HepG2 (cell line): ENCODE measurements at places on chromosomes 5 and 9. TPM values are rescaled to one million over a fixed set of nuclear protein-coding genes. Genes with fewer than 3 reads are reported as not detected.

Gene KIAA0825
- 0.51 and 0.77 TPM in 2 replicates for total RNA-seq

Gene C9
- total RNA-seq: not detected in 2 replicates

Gene AFAP1L1
- total RNA-seq: 0.38 and 0.66 TPM in 2 replicates

DNA sequence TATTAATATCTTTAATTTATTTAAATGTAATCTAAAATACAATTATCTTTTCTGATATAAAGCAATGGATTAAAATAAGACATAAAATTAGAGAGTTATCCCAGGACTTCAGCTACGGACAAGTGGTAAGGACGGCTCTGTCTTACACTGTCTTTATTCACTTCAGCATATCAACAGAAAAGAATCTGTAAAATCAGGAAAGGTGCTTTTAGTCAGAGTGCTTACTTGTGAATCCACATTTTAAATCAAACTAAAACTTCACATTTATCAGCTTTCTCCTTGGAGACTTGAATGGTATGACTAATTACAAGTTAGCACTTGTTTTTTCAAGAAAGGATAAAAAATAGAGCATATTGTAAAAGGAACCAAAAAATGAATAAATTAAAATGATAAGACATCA, 39.3 kb downstream of the ST8SIA4 start:
- H3K4me3 ChIP-seq: no peak overlapping the region
- H3K36me3 ChIP-seq: no peaks in the 10 kb centered on the region
- no peak for DNase-seq
- H3K27ac ChIP-seq: no peak overlapping the region

DNA sequence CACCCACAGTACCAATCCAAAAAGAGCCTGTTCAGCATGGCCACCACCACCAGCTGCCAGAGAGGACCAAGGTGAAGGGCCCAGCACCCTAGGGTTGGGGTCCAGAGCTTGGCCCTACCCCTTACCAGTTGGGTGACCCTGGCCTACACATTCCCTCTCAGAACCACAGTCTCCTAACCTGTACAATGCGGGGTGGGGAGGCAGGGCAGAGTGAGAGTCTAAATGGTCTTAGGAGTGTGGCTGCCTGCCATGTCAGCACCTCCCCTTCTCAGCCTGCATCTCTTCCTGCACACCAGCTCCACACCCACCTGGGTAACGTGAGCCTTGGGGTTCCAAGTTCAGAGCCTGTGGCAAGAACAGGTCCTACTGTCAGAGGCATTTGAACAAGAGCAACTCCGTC, 92.2 kb downstream of the C5orf15 start:
- H3K27me3 ChIP-seq: peaks cover 15% of the 10 kb centered on the region; the same call in 1 of the 3 replicates
- H3K27ac ChIP-seq: no peak overlapping the region
- DNase-seq: no peak
- no peak overlapping the region for H3K4me3 ChIP-seq

GRCh38 chr5:112625689-112626438, 111.8 kb upstream of the APC start:
- no peaks in the 10 kb centered on the region for H3K36me3 ChIP-seq
- H3K4me1 ChIP-seq: no peaks in the 10 kb centered on the region
- H3K27ac ChIP-seq: no peak overlapping the region
- 0 out of 2 replicates have a peak, but pooled peaks cover 1% of the 10 kb centered on the region for H3K27me3 ChIP-seq
- H3K4me3 ChIP-seq: no peak overlapping the region
- no peak for DNase-seq

DNA sequence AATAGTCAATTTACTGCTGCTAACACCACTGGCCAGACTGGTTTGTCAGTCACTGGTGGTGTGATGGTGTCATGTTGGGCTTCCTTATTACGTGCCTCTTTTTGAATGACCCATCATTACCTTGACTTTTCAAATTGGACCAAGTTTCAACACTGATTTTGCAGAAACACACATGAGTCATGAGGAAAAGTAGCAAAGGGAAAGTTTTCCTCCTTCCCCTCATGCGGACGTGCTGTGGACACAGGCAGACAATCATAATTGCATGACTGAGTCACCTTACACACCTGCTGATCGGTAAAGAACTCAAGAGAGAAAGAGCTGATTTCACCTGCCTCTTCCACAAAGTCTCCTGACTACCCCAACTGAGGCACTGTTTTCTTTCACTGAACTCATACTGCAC, 324.5 kb downstream of the ARRDC3 start:
- no peak for DNase-seq
- H3K36me3 ChIP-seq: no peaks in the 10 kb centered on the region
- H3K27me3 ChIP-seq: no peaks in the 10 kb centered on the region; the same call in 2 of the 3 replicates
- no peaks in the 10 kb centered on the region; the same call in 1 of the 2 replicates for H3K4me1 ChIP-seq

DNA sequence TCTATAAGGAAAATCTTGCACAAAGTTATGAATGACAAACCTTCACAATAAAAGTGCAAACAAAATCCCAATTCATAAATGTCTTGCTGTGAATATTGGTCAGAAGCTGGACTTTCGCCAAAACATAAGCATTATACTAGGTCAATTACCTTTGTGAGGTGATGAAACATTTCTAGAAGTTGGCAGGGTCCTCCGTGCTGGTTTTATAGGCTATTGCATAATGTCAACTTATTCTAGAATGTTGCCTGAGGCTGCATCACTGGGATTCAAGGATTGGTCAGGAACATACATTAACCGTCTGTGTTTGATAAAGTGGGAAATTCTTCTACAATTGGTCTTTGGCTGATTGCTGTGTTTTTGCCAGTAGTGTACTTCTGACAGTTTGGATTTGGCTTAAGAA, 49.8 kb upstream of the PALM2AKAP2 start:
- no peaks in the 10 kb centered on the region for H3K27me3 ChIP-seq
- DNase-seq: no peak
- no peaks in the 10 kb centered on the region for H3K36me3 ChIP-seq

GRCh38 chr5:97135868-97136267, 6.5 kb downstream of the LIX1 start:
- no peaks in the 10 kb centered on the region for H3K4me1 ChIP-seq
- no peak for DNase-seq
- no peaks in the 10 kb centered on the region for H3K27me3 ChIP-seq
- H3K36me3 ChIP-seq: no peaks in the 10 kb centered on the region

DNA sequence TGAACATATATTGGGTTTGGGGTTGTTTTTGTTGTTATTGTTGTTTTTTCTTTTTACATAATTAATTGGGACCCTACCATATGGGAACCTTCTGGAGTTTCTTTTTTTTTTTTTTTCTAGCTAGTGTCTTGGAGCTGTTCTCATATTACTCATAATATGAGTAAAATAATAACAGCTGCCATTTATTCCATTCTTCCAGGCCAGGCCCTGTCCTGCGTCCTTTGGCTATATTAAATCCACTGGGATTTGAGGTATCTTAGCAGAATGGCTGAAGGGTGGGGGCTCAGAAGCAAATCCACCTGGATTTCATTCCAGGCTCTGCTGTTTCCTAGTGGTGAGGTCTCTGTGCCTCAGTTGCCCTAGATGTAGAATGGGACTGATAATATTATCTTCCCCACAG, 47.2 kb upstream of the RPL26L1 start:
- DNase-seq: no peak
- H3K27ac ChIP-seq: no peak overlapping the region
- peaks cover 23% of the 10 kb centered on the region for H3K36me3 ChIP-seq
- H3K4me1 ChIP-seq: no peaks in the 10 kb centered on the region

DNA sequence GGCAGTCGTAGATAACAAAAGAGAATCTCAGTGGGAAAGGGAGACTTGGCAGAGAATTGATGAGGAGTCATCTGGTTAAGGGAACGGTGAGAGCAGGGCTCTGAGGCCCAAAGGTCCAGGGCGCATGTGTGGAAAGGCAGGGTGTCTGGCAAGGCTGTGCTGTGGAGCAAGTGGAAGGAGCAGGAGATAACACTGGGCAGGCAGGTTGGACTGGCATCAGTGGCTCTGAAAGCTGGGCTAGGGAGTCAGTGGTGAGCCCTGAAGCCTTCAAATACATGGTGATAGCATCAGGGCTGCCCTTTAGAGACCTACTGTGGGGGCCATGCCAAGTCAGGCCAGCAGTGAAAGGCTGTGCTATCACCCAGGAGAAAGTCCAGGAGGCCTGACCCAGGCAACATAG, 131.3 kb downstream of the GABBR2 start:
- H3K27ac ChIP-seq: no peak overlapping the region
- no peaks in the 10 kb centered on the region for H3K27me3 ChIP-seq
- H3K4me1 ChIP-seq: no peaks in the 10 kb centered on the region
- H3K36me3 ChIP-seq: no peaks in the 10 kb centered on the region
- H3K4me3 ChIP-seq: no peak overlapping the region
- no peak for DNase-seq

DNA sequence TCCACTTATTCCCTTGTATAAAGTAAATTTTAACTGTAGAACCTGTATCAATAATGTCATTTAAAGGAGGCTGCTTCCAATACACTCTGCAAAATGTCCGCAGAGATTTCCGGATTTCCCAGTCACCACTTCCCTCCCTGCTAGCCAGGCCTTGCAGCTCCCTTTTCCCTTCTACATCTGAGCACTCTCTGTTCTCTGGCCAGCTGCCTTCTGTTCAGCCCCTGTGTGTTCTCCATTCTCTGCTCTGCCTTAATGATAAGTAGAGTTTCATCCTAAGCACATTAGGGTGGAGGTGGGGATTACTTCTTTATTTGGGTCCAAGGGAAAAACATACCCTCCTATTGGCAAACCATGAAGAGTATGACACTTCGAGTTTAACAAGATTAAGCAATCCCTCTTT, 719.6 kb upstream of the WWC1 start:
- H3K36me3 ChIP-seq: no peaks in the 10 kb centered on the region
- no peak overlapping the region for H3K4me3 ChIP-seq
- no peaks in the 10 kb centered on the region for H3K4me1 ChIP-seq
- no peak for DNase-seq
- peaks cover 6% of the 10 kb centered on the region; the same call in 1 of the 3 replicates for H3K27me3 ChIP-seq

- no peaks in the 10 kb centered on the region for H3K4me1 ChIP-seq
- no peak overlapping the region for H3K27ac ChIP-seq
- no peaks in the 10 kb centered on the region for H3K36me3 ChIP-seq
Measured at GRCh38 chr9:134896834-134897583, 16.4 kb downstream of the FCN2 start.

- H3K36me3 ChIP-seq: no peaks in the 10 kb centered on the region
- no peaks in the 10 kb centered on the region for H3K4me1 ChIP-seq
- no peak overlapping the region for H3K4me3 ChIP-seq
- DNase-seq: no peak
- H3K27me3 ChIP-seq: no peaks in the 10 kb centered on the region
- H3K27ac ChIP-seq: no peak overlapping the region
Measured at GRCh38 chr9:22129133-22129532, 120.0 kb upstream of the CDKN2B start.

DNA sequence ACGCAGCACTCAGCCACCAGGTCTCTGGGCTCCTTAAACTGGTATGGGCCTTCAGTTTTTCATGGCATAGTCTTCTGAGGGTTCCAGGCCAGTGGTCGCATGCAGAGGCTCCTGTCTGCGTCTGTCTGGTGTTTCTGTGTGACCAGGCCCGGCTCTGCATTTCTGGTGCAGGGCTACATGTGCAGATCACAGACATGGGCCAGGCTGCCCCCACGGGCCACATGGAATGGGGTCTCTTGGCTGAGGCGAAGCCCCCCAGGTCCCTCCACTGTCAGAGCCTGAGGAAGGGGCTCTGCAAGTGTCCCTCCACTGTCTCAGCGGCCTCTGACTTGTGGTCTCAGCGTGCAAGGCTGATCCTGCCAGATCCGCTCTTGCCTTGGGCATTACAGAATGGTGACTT, 15.6 kb upstream of the CARD19 start:
- 0 out of 2 replicates have a peak, but pooled peaks cover under 1% of the 10 kb centered on the region for H3K4me1 ChIP-seq
- no peaks in the 10 kb centered on the region for H3K36me3 ChIP-seq
- DNase-seq: no peak
- no peaks in the 10 kb centered on the region for H3K27me3 ChIP-seq

DNA sequence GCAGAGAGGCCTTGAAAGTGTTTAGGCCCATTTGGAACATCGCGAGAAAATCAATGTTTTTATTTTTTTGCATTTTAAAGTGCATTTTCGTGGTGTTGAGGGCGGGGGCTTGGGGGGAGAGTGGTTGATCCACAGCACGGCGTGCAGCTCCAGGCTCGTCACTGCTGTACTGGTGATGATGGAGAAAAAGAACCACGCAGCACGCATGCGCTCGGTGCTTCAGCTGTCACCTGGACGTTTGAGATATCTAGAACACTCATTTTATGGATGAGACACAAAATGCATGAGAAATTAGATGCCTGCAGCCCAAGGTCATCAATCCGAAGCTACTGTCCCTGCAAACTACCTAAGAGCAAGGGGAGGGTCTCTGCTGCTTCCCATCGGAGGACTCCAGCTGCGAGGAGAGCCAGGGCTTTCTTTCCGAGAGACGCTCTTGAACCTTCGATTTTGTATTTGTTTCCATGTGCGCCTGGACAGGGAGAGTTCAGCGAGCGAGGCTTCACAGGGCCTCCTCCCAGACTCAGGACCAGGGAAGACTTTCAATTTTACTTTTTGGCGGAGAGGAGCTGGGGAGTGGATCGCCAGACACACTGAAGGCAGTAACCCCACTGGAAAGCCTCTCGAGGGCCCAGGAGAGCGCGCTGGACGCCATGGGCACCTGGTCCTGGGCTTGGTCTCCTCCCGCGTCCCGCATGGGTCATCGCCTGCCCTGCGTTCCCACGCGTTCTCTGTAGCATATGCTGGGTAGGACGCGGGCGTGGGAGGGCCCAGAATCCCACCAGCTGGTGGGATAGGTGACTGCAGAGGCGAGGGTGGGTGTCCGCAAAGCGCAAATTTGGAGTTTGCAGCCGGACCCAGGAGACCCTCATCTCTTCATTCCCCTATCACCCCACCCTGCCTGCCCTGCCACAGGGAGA, 2.5 kb downstream of the DMRT2 start:
- H3K27me3 ChIP-seq: peaks cover 18% of the 10 kb centered on the region; the same call in 2 of the 3 replicates
- DNase-seq: no peak
- no peaks in the 10 kb centered on the region for H3K4me1 ChIP-seq
- H3K27ac ChIP-seq: no peak overlapping the region
- H3K4me3 ChIP-seq: no peak overlapping the region
- no peaks in the 10 kb centered on the region for H3K36me3 ChIP-seq

DNA sequence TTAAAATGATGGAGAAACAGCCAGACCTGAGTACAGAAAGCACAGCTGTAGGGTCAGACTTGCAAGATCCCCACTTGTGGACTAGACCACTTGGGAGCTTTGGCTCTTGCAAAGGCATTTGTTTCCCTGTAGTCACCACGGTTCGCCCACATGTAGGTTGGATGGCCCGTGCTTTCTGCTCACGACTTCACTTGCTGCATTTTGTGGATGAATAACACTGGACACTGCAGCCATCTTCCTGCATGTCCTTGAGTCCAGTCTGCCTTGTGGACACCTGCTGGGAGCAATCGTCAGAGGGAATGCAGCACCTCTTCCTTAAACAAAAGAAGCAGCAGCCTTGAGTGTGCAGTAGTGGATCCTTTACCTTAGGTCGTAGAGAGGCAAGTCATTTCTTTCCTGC, 372.9 kb upstream of the IRX2 start:
- no peak for DNase-seq
- no peak overlapping the region for H3K4me3 ChIP-seq
- H3K4me1 ChIP-seq: no peaks in the 10 kb centered on the region
- no peak overlapping the region for H3K27ac ChIP-seq
